ENCODE measurements at places on chromosomes 5 and 9. TPM values are rescaled to one million over a fixed set of nuclear protein-coding genes. Genes with fewer than 3 reads are reported as not detected.

The PHYHD1 gene
- 6.0 TPM for total RNA-seq

The GCNT1 gene
- 11.8 TPM for total RNA-seq

The WNT8A gene
- not detected for total RNA-seq

The TSLP gene
- total RNA-seq = 0.13 TPM

The GABRG2 gene
- not detected for total RNA-seq

The FER gene
- 9.5 TPM for total RNA-seq

The ANKRD20A1 gene
- total RNA-seq = 0.16 TPM

The CBY3 gene
- total RNA-seq = 0.81 TPM

The TPD52L3 gene
- not detected for total RNA-seq

The F2RL1 gene
- 88.1 TPM for total RNA-seq

The DRD1 gene
- not detected for total RNA-seq

The ABCA1 gene
- total RNA-seq = 38.0 TPM

The DMRT3 gene
- 8.8 TPM for total RNA-seq

The NPR3 gene
- 3.0 TPM for total RNA-seq

The LHX3 gene
- total RNA-seq = not detected

The GMCL2 gene
- total RNA-seq = not detected

The RANBP3L gene
- total RNA-seq = not detected

The REEP2 gene
- 28.8 TPM for total RNA-seq

The TRMT10B gene
- 1.8 TPM for total RNA-seq

The SPINK4 gene
- total RNA-seq = not detected

The TMEM252 gene
- not detected for total RNA-seq

The MCCC2 gene
- 28.9 TPM for total RNA-seq

The MED7 gene
- 11.6 TPM for total RNA-seq

The LCN1 gene
- not detected for total RNA-seq

The MEGF10 gene
- 1.1 TPM for total RNA-seq

The PSD2 gene
- total RNA-seq = under 0.01 TPM

The IL33 gene
- total RNA-seq = not detected
